ENCODE measurements at places on chromosomes 7 and 10.

DNA sequence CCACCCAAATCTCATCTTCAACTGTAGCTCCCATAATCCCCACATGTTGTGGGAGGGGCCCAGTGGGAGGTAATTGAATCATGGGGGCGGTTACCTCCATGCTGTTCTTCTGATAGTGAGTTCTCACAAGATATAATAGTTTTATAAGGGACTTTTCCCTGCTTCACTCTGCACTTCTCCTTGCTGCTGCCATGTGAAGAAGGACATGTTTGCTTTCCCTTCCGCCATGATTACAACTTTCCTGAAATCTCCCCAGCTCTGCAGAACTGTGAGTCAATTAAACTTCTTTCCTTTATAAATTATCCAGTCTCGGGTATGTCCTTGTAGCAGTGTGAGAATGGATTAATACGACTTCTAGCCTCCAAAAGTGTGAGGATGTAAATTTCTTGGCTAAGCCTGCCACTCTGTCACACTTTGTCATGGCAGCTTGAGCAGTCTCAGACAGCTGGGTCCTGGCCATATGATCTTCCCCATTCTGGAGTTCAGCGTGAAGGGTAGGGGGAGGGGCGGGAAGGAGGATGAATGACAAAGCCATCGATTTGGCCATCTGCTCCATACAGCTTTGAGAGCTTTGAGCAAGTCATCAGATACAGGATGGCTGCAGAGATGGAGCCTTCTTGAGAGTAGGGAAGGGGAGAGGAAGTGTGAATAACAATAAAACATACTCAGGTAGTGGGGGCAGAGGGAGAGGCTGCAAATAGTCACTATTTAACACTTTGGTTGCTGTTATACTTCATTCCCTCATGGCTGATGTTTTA, 19.1 kb upstream of the INPP5F start:
- DNase-seq, result no peak

- no peak for DNase-seq
Measured at GRCh38 chr7:83365746-83366145, 203.1 kb upstream of the PCLO start.

- no peak for DNase-seq
Measured at GRCh38 chr7:125279961-125280360, 350.3 kb upstream of the POT1 start.

- no peak for DNase-seq
Measured at GRCh38 chr7:73717025-73717807, 2.3 kb downstream of the STX1A start.

GRCh38 chr10:3067118-3067858, at the start of gene PFKP:
PFKP (plus strand) TSS chr10:3067548; CDS start chr10:3067596, 48 bp downstream.
- peak; percentile 51 for DNase-seq

DNA sequence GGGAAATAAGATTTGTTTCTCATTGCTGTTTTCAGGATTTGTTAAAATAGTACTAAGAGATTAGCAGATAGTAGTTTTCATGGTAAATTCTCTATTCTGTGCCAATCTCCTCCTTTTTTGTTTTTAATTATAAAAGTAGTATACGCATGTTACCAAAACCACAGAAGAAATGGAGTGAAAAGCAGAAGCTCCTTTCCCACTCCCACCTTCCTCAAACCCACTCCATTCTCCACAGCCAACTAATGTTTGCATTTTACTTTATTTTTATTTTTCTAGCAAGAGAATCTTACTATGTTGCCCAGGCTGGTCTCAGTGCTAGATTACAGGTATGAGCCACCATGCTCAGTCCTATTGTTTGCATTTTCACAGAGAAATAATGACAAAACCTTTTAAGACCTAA, 4.5 kb upstream of the LRMDA start:
- no peak for DNase-seq

DNA sequence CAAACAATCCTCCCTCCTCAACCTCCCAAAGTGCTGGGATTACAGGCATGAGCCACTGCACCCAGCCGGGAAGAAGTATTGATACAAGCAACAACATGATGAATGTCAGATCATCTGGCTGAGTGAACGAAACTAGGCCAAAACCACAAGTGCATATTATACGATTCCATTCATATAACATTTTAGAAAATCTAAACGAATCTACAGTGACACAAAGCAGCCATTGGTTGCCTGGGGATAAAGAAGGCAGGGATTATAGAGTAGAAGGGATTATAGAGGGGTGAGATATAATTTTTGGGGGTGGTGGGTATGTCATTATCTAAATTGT, 11.5 kb upstream of the RHBDD2 start:
- no peak for DNase-seq

GRCh38 chr10:58444876-58445275, 59.7 kb downstream of the TFAM start:
- DNase-seq, result no peak

- no peak for DNase-seq
Measured at GRCh38 chr7:35450456-35451214, 196.7 kb upstream of the TBX20 start.

DNA sequence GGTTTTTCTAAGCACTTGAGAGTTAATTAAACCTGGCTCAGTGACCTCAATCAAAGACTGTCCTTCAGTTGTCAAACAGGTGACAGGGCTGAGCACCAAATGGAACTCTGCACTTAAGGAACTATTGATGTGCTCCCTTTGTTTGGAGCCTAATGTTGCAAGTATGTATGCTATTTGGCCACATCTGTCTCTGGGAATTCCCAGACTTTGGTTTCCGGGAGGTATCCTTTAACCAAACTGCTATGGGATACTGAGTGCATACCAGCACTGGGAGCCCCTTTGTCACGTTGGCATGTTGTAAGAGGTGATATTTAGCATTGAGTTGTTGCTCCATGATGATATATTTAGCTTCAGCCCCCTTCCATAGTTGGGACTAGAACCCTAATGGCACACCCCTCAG, 25.2 kb downstream of the ASZ1 start:
- no peak for DNase-seq

GRCh38 chr10:60894786-60895185, 49.2 kb downstream of the RHOBTB1 start:
- DNase-seq, result no peak

DNA sequence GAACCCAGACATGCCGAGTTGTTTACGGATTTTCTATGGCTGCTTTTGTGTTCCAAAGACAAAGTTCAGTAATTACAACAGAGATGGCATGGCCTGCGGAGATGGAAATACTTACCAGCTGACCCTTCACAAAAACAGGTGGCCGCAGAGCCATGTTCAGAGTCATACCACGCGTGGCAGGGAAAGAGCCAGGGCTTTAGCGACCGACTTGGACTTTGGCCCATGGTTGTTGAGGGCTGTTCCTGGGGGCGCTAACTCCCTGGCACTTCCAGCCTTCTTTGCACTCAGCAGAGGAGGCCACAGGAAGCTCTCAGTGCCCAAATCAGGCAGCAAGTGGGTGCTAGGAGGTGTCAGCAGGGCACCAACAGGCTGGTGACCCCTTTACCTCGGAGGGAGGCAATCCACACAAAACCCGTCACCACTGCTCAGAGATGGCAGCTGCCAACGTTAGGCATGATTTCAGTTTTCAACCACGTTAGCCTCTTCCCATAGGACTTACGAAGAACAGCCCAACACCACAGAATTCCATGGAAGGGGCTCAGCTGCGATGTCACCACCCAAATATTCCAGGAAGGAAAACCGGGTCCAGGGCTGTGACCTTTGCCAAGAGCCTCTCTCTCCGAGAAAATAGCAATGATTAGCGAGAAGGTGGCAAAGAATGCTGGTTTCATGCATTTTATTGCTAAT, 21.4 kb upstream of the CNPY1 start:
- DNase-seq, result no peak

DNA sequence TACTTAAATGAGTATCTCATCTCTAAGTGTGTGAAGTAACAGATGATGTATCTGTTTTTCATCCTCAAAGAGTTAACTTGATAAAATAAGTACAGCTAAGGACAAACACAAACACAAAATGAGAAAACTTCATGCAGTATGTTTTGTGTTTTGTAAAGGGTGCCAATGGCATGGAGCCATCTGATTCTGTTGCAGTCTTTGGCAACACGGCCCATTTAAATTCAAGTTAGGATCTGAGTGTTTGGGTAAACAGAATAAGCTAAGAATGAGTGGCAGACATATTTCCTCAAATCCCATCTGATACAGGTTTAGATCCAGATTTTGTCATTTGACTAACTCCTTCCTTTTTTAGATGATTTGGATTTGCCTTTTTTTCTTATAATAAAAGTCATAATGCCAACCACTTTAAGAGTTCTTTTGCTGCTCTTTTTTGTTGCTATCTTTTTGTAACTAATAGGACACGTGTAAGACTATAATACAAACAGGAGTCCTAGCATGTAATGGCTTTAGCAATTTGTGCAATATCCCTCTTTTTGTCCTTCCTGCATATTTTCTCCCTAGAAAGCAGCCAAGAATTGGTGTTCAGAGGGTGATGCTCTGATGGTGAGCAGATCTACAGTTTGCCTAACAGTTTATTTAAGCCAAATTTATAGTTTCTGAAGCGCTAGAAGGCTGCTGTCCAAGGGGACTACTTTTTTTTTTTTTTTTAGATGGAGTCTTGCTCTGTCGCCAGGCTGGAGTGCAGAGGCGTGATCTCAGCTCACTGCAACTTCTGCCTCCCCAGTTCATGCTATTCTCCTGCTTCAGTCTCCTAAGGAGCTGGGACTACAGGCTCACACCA, 18.9 kb upstream of the ACTA2 start:
- no peak for DNase-seq

GRCh38 chr10:124071141-124071540, 22.3 kb downstream of the CHST15 start:
- DNase-seq, result no peak

- peak; percentile 12 for DNase-seq
Measured at GRCh38 chr10:100509241-100509840, 10.3 kb downstream of the SEC31B start.

- no peak for DNase-seq
Measured at GRCh38 chr7:30977222-30977621, 13.5 kb downstream of the GHRHR start.

- DNase-seq, result no peak
Measured at GRCh38 chr10:113986316-113986715, 57.4 kb upstream of the ADRB1 start.

DNA sequence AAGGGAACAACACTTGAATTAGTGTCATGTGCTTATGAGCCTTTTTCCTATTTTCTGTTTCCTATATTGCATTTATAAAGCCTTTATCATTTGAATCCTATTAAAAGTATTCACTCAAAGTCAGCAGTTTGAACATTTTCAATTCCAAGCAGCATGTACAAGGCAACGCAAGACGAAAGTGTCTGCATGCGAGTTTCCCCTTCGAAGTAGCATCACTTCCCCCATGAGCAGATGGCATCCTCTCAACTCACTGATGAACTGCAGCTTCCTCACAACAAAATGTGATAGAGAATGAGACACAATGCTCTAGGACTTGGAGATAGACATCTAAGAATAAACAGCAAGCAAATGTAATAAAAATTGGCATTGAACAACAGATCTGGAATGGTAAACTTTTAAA, 270.7 kb downstream of the PRPF18 start:
- no peak for DNase-seq

GRCh38 chr10:70125918-70126552, 6.6 kb downstream of the AIFM2 start:
- DNase-seq, result no peak

- no peak for DNase-seq
Measured at GRCh38 chr7:110557-111232, 81.7 kb upstream of the FAM20C start.

DNA sequence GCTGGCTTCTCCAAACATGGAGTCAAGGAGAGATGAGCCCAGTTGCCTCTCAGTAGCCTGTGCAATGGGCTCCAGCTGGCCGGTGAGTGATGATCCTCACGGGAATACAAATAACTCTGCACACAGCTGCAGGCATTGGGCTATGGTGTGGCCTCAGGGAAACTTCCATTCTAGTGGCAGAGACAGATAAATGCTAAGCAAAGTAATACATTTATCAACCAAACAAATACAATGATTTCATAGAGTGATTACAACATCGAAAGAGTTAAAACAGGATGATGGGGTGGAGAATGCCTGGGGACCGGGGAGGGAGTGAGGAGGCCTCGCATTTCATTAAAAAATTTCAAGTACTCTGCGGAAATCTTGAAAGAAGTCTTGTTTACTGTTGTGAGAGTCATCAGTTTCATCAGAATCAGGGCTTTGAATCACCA, 15.0 kb upstream of the AKR1B1 start:
- DNase-seq, result no peak

GRCh38 chr7:68250143-68250542, 1253.5 kb downstream of the TYW1 start:
- DNase-seq, result no peak

DNA sequence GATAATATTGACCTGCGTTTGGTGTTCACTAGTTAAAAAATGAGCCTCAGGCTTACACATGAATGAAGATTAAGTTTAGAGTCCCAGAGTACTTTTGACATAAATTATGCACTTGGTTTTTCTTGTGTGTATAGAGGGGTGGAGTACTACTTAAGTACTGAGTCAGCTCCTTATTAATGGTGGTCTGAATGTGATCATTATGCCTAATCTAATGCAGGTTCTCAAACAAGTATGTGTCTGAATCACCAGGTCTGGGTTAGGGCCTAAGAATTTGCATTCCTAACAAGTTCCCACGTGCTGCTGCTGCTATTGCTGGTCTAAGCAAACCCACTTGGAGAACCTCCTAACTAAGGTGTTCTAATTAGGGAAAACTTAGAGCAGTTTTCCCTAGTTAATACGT, 30.7 kb upstream of the STOX1 start:
- no peak for DNase-seq

GRCh38 chr7:46680147-46680546, 759.1 kb upstream of the IGFBP3 start:
- DNase-seq, result no peak

- no peak for DNase-seq
Measured at GRCh38 chr7:47104206-47104549, 477.7 kb downstream of the TNS3 start.

- no peak for DNase-seq
Measured at GRCh38 chr10:45179691-45180090, 135.7 kb downstream of the OR13A1 start.

GRCh38 chr10:126375926-126376554, 12.2 kb downstream of the ADAM12 start:
- no peak for DNase-seq

- peak; percentile 83 for DNase-seq
Measured at GRCh38 chr7:157386979-157387800, 50.4 kb downstream of the DNAJB6 start.

- peak; percentile 8 for DNase-seq
Measured at GRCh38 chr7:19754521-19755116, 18.8 kb downstream of the TMEM196 start.

- no peak for DNase-seq
Measured at GRCh38 chr10:871951-872403, 59.5 kb downstream of the LARP4B start.

DNA sequence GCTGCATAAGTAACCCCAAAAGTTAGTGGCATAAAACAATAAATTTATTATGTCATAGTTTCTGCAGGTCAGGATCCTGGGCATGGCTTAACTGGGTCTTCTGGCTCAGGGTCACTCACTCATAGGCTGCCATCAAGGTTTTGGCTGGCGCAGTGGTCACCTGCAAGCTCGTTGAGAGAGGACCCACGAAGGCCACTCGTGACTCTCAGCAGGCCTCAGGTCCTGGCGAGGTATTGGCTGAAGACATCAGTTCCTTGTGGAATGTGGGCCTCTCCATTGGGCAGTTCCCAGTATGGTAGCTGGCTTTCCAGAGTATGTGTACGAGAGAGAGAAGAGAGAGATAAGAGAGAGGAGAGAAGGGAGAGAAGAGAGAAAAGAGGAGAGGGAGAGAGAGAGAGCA, 138.3 kb upstream of the KLF14 start:
- DNase-seq, result no peak

GRCh38 chr10:121379013-121379412, 219.2 kb downstream of the FGFR2 start:
- no peak for DNase-seq

- no peak for DNase-seq
Measured at GRCh38 chr10:92691591-92692079, 1.9 kb downstream of the HHEX start.
